ENCODE measurements at places on chromosomes 11 and 22. TPM values are rescaled to one million over a fixed set of nuclear protein-coding genes. Genes with fewer than 3 reads are reported as not detected.

- no peak for DNase-seq
Observed at GRCh38 chr22:19110064-19110458, 12.2 kb downstream of the DGCR2 start.

- DNase-seq, result no peak
Observed at GRCh38 chr22:22318723-22319465, 74.3 kb downstream of the VPREB1 start.

GRCh38 chr11:74871037-74871436 lies 77.9 kb downstream of the XRRA1 start:
- no peak for DNase-seq

DNA sequence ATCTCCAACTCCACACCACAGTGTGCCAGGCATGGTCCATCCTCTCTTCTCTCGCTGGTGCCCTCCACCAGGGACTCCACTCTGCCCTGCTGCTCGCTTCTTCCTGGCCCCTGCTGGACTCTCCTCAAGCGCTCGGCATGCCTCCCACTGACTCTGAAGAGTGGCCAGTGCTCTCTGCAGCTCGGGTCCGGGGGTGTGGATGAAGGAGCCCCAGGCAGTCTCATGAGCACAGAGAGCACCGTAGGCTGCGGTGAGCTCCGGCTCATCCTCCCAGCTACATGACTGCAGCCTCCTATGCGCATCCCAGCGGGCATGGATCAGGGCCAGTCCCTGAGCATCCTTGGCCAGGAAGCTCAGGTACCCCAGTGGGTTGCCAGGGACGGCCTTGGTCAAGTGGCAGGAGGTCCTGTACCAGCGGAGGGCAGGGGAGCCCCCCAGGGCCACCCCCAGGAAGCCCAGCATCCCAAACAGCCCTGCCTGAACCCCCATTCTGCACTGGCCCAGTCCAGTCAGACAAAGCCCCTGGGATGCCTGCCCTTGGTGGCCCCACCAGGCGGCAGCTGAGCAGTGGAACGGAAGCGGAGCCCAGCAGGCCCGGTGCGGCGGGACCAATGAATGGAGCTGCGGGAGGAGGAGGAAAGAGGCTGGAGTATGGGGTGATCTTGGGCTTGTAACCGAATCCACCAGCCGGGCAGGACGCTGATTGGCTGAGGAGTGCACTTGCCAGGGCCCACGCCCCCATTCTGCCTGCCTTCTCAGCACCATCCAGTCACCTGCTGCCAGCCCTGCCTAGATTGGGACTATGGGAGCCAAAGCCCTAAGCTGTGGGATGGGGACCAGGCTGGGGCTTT lies at the start of gene PLA2G3:
Gene PLA2G3 (minus strand): TSS at position 643 of the 851 bp plus-strand sequence. CDS start 154 bp downstream, at position 489.
- DNase-seq, result no peak

GRCh38 chr22:49627217-49628181 lies 200.2 kb downstream of the BRD1 start:
- no peak for DNase-seq

DNA sequence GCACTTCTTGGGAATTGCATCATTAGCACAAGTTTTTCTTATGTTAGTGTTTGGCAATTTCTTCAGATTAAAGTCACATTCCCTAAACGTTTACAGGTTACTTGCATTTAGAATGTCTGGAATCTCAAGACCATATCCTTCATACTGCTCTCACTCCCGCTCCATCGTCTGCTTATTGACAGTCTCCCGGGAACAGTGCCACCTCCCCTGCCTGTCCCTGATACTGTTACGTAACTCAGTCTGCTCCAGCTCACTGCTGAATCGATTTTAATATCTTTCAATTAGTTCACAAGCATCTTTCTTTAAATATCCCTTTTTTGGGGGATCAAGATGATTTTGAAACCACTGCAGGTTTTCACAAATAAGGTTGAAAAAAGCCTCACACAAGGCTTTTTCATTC lies 48.2 kb downstream of the GLYATL2 start:
- no peak for DNase-seq

DNA sequence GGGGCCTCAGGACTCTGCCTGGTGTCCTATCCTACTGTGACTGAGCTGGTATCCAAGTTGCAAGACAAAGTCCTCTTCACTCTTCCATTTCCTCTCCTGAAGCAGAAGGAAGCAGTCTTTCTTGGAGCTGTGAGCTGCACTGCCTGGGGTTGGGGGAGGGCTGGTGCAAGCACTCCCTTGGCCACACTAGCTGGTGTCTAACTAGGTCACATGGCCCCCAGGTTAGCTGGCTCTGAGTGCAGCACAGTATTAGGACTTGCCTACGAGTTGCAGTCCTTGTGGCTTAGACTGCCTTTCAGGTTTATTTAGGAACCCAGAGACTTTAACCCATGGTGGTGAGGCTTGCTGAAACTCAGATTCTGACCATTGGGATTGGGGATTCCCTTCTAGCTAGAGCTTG lies 138.9 kb downstream of the NELL1 start:
- DNase-seq, result no peak

- DNase-seq, result no peak
Observed at GRCh38 chr11:17613983-17614382, 66.9 kb downstream of the OTOG start.

- DNase-seq, result no peak
Observed at GRCh38 chr11:114368918-114369680, 31.2 kb downstream of the C11orf71 start.

DNA sequence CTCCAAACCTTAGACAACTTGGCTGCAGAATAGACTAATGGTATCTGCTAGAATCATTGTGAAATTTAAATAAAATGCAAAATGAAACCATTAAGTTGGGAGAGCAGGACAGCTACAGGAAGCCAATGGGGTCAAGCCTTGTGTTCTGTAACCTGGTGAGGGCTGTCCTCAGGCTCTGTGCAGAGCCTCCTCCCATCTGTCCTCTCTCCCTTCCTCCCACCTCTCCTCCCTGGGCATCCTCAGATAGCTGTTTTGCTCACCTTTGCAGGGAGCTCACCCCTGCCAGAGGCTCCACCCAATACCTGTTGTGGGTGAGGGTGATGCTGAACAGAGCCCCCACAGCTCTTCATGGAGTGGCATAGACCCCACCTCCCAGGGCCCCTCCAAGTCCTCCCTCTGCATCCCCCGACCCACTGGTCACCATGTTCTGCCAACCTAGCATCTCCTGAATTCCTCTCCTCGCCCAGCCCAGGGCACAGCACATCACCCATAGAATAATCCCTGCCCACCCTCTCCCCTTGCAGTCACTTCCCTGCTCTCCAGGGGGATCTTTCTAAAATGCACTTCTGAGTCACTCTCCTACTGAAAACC lies 100.3 kb downstream of the PDE2A start:
- DNase-seq, result no peak

- DNase-seq, result no peak
Observed at GRCh38 chr22:26336773-26337172, 92.3 kb upstream of the ASPHD2 start.

DNA sequence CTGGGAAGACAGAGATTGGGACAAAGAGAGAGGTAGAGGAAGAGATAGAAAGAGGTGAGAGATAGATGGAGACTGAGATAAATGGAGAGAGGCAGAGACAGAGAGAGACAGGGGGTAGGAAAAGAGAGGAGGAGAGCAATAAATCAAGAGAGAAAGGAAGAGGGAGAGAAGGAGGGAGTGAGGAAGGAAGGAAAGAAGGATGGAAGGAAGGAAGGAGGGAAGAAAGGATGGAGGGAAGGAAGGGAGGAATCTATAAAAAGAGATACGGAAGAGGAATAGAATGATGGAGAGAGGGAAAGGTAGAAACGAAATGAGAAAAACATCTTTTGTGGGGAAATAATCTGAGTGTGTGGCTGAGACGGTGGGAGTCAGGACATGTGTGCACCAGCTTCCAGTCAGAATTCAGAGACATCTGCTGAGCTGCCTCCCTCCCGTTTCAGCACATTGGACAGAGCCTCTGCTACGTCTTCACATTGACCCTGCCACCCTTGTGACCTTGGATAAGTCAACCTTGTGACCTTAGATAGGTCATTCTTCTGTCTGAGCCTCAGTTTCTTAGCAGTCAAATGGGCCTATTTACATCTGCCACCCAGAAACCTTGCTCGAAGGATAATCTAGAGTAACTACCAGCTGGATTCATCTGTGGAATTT lies 417.8 kb downstream of the MIAT start:
- DNase-seq, result no peak

DNA sequence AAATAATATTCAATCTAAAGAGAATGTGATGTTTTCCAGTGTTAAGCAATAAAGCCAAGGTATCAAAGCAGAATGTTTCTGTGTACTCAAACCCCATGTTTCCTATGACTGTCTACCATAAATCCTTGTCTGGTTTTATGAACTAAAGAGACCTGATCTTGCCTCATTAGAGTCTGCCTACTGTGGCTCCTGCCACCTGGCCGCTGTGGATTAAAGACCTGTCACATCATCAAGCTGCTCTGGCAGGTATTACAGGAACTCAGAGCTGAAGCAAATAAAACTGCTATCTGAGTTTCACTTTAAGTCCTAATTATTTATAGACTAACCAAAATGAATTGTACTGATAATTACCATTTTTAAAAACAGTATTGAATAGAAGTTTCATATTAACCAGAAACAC lies 207.8 kb upstream of the CCDC90B start:
- no peak for DNase-seq

The TUBA8 gene
- 2.5 TPM for total RNA-seq

The LRRC55 gene
- total RNA-seq, result 0.09 TPM

The SSTR3 gene
- total RNA-seq, result 0.17 TPM

The MUC2 gene
- 2,135 TPM for total RNA-seq

The EP300 gene
- 67.6 TPM for total RNA-seq

The NNMT gene
- total RNA-seq, result 27.2 TPM

The NXPE4 gene
- total RNA-seq, result 142 TPM

The DEPDC5 gene
- total RNA-seq, result 54.5 TPM
